ENCODE measurements at places on chromosomes 4 and X. TPM values are rescaled to one million over a fixed set of nuclear protein-coding genes. Genes with fewer than 3 reads are reported as not detected.

Gene GRPR
- total RNA-seq: 0.51 TPM

Gene SPARCL1
- not detected for total RNA-seq

Gene DGKK
- 0.11 TPM for total RNA-seq

Gene MTCP1
- total RNA-seq: 18.6 TPM

Gene HMGB2
- total RNA-seq: 542 TPM

Gene CLNK
- total RNA-seq: not detected

Gene BTK
- 5.6 TPM for total RNA-seq

Gene TBX22
- total RNA-seq: not detected

All from naive thymus-derived CD4-positive, alpha-beta T cell (primary cell).